NCI-H226 (cell line): ENCODE measurements at places on chromosomes 11 and 22.

DNA sequence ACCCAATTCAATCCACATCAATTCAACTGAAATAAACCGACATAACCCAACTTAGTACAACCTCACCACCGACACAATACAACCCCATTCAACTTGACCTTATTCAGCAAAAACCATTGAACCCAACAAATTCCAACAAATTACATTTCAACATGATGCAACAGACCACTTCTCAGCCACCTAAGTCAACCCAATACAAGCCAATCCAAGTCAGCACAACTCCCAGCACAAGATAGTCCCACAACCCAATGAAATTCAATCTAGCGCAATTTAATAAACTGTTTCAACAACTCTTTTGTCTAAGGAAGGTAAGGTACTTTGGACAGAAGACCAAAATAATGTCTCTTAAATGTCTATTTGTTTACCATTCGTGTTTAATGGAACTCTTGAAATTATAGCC lies 226.0 kb downstream of the MIAT start:
- no peak for DNase-seq

GRCh38 chr11:62124186-62125113 lies 639 bp downstream of the INCENP start:
- peak; percentile 18 for DNase-seq

GRCh38 chr11:129427816-129428406 lies 52.3 kb downstream of the BARX2 start:
- no peak for DNase-seq

GRCh38 chr22:35601743-35602615 lies 15.2 kb downstream of the MB start:
- DNase-seq = peak; percentile 71

DNA sequence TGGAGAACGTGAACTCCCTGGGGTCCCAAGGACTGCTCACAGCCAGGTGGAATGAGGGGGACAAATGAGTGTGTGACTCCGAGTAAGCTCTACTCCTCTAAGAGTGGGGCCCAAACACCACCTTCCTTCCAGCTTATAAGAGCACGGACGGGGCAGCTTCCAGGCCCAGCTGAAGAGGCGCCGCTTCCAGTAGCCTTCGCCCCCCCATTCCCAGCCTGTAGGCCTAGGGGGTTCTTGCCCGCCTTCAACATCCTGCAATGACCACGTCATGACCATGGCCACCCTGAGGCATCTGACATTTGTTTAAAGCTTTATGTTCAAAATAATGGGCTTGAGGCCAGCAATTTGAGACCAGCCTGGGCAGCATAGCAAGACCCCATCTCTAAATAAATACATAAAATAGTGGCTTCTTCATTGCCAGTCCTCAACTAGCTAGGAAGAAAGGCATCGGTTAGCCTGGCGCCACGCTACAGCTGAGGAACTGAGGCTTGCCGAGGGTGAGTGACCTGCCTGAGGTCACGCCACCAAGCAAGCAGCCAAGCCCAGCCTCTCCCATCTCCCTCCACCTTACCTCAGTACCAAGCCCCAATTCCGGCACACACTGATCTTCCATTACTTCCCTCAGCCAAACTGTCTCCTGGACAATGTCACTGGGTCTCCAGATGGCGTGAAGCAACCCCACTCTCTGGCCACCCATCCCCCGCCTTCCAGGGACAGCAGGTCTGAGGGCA lies 7.8 kb upstream of the TNFRSF13C start:
- DNase-seq = no peak

GRCh38 chr11:78855116-78855515 lies 280.5 kb upstream of the NARS2 start:
- no peak for DNase-seq

DNA sequence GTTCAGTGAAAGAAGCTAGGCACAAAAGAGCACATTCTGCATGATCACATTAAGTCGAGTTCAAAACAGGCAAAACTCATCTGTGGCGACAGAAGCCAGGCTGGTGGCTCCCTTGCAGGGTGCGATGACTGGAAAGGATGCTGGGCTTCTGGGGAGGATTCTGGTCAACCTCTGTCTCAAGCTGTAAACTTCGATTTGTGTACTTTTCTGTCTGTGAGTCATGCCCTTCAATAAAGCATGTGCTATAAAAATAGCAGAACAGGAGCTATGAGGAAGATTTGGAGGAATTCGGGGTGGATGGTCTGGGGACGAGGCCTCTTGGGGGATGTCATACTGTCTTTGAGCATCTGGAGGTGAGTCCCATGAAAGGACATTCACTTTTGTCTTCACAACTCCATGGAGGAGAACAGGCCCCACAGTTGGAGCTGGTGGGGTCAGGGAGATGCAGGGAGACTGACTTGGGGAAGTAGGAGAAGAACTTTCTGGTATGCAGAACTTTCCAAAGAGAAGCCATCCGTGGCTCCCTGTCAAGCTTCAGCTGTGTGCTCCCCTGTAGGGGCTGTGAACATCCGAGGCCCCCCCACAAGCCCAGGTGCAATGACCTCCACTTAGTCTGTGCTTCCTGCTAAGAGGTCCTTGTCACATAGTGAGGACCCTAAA lies 77.8 kb upstream of the LINC01488 start:
- DNase-seq = no peak

DNA sequence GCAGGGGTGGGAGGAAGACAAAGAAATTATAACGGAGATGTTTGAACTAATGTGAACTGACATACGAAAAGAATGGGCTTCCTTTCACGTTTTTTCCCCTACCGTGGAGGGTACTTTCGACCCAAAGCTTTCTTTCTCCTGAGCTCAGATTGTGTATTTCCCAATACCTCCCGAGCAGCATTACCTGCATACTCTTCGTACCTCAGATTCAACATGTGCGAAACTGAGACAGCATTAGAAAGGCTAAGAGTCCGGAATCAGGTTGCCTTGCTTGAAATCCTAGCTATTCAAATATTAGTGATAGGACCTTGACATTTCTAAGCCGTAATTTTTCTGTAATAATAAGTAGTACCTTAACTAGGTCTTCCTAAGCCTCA lies 778 bp upstream of the PAK1 start:
- no peak for DNase-seq

DNA sequence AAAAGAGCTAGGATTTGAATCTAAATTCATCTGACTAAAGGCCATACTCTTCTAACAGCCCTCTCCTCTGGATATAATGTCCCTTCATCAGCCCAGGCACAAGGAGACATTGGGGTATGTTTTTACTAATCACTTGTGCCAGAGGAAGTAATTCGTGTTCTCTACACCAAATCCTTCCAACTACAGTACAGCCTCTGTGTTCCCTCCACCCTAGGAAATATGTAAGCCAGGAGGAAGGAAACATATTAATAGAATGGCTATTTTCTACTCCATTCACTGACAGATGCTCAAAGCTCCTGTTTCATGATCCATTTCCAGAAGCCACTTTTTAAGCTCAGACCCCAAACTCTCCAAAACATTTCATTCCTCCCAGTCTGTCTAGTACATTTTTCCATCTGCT lies 12.0 kb upstream of the UBQLNL start:
- no peak for DNase-seq

DNA sequence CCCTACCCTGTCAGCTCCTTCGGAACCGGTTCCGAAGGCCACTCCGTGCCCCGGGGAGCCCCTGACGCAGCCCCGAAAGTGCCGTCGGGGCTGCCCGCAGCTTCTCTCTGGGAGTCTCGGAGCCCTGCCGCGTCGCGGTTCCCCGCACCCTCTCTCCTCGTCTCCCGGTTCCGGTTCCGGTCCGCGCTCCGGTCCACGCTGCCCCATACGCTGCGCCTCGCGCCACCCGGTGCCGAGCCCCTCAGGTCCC lies 618 bp downstream of the MTA2 start:
- DNase-seq = no peak

- no peak for DNase-seq
Observed at GRCh38 chr11:36237391-36237790, 51.8 kb downstream of the COMMD9 start.

DNA sequence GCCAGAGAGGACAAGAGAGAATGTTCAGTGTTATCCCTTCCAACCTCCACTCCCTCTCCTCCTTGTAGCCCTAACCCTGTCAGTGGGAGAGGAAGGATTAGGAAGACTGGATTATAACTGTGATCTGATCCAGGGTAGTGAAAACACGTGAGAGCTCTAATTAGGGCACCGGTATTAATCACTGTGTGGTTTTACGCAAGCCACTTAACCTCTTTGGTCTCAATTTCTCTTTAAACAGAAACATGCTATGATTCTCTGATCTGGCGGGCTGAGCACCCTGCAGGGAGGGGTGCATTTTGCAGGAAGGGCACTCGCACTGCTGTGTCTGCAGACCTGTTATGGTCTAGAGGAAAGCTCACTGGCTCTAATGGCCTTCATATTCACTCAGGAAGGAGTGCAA lies 11.5 kb downstream of the RPL27A start:
- DNase-seq = no peak
